ENCODE measurements at places on chromosomes 5 and 9.

- DNase-seq: peak; percentile 35
Measured at GRCh38 chr9:135887585-135888050, 19.7 kb downstream of the CAMSAP1 start.

GRCh38 chr5:156164306-156164705 is 162.7 kb upstream of the SGCD start:
- no peak for DNase-seq

DNA sequence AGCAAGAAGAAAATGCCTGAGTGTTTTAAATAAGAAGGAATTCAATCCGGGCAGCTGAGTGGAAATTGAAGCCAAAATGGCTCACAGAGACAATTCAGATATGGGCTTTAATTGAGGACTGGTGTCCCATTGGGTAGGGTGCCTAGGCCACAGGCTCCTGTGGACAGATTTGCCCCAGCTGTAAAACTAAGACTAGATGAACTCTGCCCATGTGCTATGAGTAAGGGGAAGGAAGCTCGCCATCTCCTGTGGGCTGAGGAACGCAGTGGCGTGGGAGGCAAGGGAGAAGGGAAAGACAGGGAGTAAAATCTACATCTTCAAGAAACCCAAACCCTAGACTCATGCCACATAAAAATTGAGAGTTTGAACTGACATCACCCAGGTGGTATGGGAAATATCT is 66.1 kb downstream of the KLHL3 start:
- no peak for DNase-seq

GRCh38 chr5:91707521-91707841 is 324.4 kb upstream of the ARRDC3 start:
- no peak for DNase-seq

- DNase-seq: no peak
Measured at GRCh38 chr5:137164961-137165360, 334.2 kb downstream of the SPOCK1 start.

DNA sequence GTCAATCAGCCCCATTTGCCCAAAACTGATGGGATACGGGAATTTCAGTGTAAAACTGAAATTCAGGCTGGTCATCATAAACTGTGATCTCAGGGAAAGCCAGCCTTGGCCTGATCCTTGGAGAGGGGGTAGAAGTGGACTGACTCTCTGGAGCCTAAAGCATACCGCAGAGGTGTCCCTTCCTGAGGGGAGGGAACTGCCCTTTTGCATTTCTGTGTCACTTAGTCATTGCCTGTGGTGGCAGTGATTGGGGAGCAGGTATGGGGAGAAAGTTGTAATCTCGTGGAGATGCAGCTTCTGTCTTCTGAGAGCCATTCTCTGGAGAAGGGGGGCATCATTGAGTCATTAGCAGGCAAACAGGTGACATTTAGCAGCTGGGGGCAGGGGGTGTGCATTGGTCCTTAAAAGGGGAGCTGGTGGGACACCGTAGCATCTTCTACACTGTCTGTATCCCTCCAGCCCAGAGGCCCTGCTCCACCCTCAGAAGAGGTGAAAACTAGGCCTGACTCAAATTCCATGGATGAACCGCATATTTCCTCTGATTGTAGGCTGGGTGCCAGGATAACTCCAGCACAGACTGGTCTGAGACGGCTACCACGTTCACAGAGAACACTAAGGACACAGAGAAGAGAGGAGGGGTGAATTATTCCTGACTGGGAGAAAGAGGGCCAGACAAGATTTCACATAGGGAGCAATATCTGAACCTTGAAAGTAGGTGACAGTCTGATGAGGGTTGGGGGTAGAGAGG is 143.3 kb downstream of the SEC61B start:
- DNase-seq: no peak

DNA sequence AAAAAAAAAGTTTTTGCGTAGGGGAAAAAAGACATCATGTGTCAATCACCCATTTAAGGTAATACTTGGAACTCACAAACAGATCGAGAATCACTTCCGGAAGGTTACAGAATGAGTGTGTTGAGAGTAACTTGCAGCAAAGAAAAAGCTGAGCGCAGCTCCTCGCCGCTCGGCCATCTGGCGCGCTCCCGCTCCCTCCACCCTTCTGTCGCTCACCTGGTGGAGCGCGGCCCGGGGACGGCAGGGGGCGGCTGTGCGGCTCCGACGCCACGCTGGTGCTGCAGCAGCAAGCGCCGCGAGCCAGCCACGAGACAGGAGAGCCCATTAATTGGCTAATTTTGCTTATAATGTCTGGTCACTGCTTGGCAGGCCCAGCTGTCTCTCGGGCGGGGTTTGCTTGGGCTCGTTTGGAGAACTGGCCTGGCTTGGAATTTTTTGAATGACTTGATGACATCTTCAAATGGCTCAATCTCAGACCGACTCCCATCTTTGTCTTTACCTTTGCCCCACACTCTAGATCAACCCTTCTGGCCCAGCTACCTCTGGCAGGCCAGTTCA is 601.8 kb downstream of the CCDC171 start:
- peak; percentile 7 for DNase-seq

GRCh38 chr9:136808806-136809158 is 1.0 kb downstream of the RABL6 start:
- DNase-seq: no peak

DNA sequence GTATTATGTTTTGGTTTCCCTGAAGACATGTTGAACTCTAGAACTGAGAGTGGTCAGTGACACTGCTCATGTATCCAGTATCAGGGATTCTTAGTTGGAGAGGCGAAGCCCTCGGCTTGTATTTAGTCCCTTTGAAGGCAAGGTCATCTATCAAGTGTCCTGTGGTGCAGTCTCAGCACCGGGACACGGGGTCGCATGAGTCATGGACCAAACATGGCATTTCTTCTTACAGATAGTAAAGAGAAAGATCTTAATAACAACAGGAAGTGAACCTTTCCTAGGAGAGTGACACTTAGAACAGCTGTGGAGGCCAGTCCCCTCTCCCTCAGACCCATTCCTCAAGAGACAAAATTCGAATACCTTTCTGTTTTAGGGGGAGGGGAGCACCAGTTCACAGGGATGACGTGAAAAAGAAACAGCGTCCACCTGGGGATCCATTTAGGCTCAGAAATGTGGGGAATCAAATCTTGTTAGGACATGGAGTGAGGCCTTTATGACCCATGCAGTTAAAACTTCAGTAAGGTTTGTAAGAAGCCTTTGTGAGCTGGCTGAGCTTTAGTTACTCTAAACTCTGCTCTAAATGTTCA is 86.5 kb downstream of the ADGRV1 start:
- DNase-seq: no peak

DNA sequence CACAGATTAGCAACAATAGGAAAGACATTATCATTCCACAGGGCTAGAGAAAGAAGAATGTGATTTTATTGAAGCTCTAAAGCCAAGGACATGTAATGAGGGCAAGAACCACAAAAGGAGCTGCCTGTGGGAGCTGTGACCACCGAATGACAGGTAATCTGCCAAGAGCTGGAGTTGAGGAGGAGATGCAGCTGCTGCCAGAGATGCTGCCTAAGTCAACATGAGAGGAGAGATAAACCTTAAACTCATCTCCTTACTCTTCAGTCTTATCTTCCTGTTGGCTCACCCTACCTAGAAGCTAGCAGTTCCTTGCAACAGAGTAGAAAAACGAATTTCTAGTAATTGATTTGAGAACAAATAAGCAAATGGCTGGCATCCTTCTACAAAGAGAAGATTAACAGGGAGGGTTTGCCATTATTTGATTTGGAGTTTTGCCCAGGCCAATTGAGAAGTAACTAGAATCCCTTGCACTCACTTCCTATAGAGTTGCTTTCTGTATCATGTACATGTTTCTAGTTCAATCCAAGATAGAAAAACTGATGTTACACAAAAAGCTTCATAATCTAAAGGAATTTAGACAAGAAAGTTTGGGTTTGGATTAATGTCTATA is 539.2 kb downstream of the TLE1 start:
- DNase-seq: no peak

DNA sequence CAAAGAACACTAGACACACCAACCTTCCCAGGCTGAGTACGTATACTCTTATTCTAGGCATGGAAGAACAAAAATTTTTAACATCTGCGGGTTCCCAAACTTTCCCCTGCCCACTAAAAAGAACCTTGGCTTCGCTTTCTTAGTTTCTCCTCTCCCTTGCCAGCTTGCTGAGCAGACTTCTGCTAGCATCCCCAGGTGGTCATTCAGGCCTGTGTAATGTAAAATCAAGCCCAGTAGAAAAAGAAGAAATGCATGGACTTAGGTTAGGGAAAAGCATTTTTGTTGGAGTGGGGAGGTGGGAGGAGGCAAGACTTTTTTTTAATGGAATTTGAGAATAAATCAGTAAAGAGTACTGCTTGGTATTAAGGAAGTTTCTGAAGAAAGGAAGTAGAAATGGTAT is 331.0 kb upstream of the TLE4 start:
- DNase-seq: no peak

- no peak for DNase-seq
Measured at GRCh38 chr9:37788332-37788731, 3.5 kb upstream of the EXOSC3 start.

- no peak for DNase-seq
Measured at GRCh38 chr5:142447887-142448286, 123.1 kb upstream of the SPRY4 start.

GRCh38 chr5:107300721-107301327 is 369.9 kb downstream of the EFNA5 start:
- DNase-seq: no peak

DNA sequence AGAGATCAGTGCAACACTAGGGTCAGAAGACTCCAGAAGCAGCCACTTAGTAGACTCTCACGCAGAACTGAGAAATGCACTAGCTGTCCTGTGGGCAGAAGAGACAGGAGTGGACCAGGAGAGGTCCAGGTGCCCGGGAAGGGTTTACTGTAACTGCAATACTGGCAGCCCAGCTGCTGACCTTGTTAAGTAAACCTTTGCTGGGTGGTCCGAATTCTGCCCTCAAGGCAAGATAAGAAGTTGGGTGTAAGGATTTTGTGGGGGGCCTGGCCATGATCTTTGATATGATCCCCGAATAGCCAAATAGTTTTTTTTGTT is 91.3 kb downstream of the PDE6A start:
- DNase-seq: no peak

GRCh38 chr5:160655717-160656116 is 196.3 kb downstream of the ATP10B start:
- DNase-seq: no peak

DNA sequence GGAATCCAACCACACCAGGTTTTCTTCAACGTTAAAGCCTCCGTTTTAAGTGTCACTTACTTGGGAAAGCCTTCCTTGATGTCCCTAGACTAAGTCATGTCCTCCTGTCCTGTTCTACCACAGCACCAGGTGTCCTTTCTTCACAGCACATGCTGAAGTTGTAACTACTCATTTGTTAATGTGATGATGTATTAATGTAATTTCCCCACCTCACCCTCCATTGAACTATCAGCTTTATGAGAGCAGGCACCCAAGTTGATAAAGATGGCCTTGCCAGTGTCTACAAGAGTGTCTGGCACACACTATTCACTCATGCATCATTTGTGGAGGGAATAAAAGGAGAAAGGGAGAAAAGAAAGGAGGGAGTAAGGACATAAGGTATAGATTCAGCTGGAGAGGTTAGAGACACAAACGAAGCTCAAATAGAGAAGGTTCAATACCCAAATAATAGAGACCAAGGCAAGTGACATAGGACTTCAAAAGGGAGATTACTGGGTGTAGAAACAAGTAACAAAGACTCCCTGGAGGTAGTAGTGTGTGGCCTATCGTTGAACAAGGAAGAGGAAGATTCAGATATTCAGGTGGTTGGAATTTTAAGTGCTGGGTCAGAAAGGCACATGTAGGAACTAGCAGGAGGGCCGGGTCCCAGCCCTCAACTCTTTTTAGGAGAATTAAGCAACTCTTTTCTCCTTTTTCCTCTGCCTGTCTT is 6.6 kb downstream of the ITK start:
- no peak for DNase-seq

- DNase-seq: peak; percentile 31
Measured at GRCh38 chr9:14846871-14847311, 63.3 kb downstream of the FREM1 start.

DNA sequence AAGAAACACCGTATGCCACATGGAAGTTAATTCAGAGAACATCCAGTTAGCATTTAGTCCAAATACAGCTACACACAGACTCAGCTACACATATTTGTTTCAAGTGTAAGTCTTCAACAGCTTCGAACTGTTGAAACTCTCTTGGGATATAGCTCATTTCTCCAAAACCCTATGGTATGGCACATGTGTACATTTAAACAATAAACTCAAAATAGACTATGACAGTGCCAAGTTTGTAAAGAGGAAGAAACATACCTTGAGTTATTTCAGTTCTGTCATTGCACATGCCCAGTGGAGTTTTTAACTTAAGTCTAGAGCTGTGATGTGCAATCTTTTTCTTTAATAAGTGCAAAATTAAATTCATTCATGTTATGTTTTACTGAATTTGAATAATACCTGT is 155.1 kb upstream of the RAI14 start:
- no peak for DNase-seq

DNA sequence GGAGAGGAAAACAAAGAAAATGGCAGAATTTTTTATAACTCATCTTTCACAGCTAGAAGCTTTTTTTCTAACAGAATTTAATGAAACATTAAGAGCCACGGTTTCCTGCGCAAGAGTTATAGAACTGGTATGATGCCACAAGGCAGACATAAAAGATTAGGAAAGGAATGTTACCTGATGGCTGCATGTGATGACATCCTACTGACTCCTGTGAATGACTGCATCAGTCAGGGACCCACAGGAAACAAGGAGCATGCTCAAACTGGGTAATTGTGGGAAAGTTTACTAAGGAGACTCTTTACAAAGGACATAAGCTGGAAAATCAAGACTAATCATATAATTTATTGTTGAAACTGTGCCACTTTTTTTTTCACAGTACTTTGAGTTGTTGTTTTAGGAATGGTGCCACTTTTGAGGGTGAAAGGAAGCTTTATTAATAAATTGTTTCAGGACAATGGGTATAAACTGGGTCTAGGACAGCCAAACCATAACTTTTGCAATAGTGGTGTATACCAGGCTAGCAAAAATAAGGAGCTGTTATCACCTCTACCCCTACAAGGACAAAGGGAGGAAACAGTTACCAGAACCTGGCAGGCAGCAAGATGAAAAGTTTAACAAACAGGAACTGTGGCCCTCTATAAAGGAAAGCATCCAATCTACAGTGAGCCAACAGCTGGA is 5.1 kb upstream of the TSLP start:
- DNase-seq: no peak

DNA sequence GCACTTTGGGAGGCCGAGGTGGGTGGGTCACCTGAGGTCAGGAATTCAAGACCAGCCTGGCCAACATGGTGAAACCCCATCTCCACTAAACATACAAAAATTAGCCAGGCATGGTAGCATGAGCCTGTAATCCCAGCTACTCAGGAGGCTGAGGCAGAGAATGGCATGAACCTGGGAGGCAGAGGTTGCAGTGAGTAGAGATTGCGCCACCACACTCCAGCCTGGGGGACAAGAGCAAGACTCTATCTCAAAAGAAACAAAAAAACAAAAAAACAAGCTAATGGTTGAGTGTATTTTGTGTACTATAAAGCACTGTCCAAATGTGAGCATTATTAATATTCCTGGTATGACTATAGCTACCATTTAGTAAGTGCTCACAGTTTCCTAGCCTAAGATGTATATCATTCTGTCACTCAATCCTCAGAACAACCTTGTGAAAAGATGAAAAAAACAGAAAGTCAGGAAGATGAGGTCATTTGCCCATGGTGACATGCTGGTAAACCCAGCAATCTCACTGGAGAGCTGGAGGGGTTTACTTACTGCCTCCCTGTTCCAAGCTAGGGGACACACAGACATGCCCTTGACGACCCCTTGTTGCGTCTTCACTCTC is 27.7 kb downstream of the ARHGEF37 start:
- no peak for DNase-seq

- no peak for DNase-seq
Measured at GRCh38 chr9:13175732-13176131, 103.8 kb downstream of the MPDZ start.

Measured in activated CD4-positive, alpha-beta T cell treated with anti-CD3 and anti-CD28 coated beads, Interleukin-2, amount 50 U/mL, for 24 hours (primary cell).